RKO (cell line): ENCODE measurements at places on chromosomes 6 and 20.

DNA sequence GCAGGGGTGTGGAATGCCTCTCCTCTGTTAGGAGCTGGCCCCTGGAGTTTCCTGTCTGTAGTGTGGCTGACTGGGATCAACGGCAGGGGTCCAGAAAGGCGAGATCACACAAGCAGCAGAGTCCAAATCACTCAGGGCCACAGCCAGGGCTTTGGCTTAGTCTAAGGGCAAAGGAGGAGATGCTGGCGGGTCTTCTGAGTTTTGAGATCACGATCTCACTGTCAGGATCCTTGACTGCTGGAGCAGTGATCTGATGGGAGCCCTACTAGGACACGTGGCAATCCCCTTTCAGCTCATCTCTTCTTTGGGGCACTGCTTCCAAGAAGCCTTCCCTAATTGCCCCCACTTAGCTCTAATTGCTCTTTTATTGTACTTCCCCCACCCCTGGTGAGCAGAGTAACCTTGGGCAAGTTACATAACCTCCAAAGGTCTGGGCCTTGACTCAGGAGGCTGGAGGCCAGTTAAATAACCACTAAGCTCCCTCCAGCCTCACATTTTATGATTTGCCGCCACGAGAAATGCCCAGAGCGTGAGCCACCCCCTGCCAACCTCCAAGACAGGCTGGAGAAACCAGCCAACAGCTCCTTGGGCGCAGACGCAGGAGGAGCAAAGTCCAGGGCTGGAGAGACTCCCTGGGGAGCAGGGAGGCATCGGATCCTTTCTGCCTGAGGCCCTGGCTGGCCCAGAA is 12.0 kb downstream of the KCNK5 start:
- DNase-seq: no peak

- no peak for DNase-seq
Observed at GRCh38 chr6:34057191-34057590, 88.7 kb downstream of the GRM4 start.

- peak; percentile 63 for DNase-seq
Observed at GRCh38 chr20:49219924-49220831, 962 bp downstream of the DDX27 start.

DNA sequence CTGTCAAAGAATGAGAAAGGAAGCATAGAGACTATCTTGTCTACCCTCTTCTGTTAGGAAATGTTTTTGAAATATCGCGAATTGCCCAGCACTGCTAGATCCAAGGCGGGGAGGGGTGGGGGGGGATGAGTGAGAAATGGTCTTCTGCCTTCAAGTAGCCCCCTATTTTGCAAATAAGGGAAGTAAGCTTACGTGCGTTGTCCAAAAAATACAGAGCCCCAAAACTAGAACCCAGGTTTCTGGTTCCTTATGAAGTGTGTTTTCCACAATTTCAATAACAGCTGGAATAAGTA is 923 bp upstream of the ILRUN start:
- DNase-seq: no peak

DNA sequence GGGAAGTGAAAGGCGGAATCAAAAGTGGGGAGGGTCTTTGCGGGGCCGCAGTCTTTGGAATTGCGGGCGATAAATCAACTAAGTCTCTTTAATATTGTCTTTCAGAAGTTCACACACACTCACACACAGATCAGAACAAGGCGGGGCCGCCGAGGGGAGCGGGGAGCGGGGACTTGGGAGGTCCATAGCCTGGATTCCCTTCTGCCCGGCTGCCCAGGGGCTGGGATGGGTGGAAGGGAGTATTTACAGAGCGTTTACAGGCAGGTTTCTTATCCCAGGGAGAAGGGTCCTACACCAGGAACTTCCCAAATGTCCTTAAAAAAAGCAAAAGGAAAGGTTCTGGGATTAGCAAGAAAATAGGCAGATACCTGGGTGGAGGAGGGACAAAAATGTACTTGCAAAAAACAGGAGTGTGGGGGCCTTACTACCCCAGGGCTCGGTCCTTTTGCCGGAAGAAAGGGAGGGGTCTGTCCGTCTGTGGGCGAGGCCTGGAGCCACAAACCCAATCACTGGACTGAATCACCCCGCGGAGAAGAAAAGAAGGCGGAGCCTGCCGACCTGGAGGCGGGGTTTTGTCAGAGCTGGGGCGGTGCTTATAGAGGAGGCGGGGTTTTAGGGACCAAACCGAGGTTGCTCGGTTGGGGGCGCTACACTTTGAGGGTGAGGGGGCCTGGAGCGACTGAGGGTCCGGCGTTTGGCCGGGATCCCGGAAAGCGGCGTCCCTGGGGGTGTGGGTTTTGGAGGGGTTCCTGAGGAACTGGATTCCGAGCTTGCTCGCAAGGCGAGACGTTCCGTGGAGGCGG is 3.2 kb downstream of the PRRT1 start:
- no peak for DNase-seq

- DNase-seq: no peak
Observed at GRCh38 chr6:111737065-111737521, 131.4 kb upstream of the TRAF3IP2 start.

- DNase-seq: no peak
Observed at GRCh38 chr20:4959592-4959991, 41.7 kb downstream of the SLC23A2 start.

DNA sequence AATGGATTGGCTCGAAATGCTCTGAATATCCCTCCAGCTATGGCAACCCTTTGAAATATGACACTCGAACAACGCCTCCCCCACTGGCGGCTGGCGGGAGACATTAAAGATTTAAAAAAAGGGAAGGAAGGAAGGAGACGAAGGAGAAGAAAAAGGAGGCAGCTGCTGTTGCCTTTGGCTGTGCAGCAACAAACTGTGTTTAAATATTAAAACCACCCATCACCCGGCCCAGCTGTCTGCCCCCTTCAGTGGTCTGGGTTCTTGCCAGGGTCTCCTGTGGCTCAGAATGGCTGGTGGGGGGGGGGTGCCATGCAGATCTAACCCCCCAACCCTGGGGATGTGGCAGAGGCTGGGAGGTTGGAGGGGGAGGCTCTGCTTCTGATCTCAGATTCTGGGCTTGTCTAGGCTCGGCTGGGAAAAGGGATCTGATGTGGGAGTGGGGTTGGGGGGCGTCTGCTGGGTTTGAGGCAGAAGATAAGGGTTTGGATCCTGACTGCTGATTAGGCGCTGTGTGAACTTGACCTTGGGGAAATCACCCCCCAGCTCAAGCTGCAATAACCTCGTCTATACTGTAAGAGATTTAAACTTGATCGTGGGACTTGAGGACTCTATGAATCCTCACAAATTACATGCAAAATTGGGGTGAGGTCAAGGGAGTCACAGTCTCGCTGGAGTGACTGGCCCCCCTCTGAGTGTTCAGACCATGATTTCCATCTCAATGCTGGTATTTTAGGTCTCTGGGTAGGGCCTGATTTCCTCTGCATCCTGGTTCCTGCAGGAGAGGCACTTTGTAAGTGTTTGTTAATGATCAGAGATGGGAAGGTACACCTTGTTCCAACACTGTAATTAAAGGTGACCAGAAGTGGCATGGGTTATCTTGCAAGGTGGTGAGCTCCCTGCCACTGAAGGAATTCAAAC is 40.3 kb upstream of the BLCAP start:
- no peak for DNase-seq

DNA sequence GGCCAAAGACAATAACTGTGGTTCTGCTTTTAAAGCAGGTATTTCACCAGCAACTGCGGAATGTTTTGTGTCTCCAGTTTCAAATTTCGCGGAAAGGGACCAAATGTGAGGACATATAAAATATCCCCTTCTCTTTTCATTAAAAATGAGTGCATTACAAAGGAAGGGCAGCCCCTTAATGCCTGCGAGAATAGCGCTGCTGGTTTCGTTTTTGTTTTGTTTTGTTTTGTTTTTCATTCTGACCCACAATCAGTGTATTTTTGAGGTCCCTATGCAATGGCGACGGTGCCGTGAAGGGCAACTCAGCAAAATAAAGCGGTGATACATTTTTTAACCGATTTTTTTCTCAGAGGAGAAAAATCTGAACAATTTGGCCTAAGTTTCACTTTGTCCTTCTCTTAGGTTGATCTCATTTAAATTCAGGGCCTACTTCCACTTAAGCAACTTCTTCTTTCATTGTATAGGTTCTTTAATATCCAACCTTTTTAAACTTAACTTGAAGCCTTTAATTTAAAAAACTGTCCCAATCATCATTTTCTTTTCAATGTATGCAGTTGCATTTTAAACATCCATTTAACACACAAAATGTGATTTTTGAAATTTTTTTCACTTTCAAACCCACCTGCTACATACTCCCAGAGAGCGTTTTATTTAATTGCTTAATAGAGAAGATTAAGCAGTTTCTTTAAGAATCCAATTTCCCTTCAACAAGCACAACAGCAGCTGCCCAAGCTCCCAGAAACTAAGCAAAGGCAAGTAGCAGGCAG is 2.9 kb upstream of the HIVEP2 start:
- peak; percentile 44 for DNase-seq

GRCh38 chr6:19988555-19988954 is 151.4 kb downstream of the ID4 start:
- DNase-seq: peak; percentile 49

GRCh38 chr20:3227506-3227905 is 11.5 kb downstream of the SLC4A11 start:
- DNase-seq: no peak

- DNase-seq: peak; percentile 96
Observed at GRCh38 chr20:17969884-17970409, 1.1 kb downstream of the MGME1 start.

DNA sequence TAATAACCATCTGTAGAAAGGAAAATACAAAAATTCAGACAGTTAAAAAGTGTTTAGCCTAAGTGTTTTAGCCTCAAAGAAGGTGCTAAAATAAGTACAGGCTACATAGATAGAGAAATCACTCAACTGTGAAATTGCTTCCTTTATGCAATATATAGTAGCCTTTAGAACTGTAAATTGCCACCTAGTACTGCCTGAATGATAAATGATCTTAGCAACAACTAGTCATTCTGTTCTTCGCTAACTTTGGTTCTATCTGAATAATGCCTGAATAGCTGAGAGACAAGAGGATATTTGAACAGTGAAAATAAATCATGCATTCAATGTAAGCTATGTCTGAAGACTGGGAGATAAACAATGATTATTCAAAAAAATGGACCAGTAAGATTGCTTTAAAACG is 603.3 kb upstream of the PTCHD4 start:
- no peak for DNase-seq

DNA sequence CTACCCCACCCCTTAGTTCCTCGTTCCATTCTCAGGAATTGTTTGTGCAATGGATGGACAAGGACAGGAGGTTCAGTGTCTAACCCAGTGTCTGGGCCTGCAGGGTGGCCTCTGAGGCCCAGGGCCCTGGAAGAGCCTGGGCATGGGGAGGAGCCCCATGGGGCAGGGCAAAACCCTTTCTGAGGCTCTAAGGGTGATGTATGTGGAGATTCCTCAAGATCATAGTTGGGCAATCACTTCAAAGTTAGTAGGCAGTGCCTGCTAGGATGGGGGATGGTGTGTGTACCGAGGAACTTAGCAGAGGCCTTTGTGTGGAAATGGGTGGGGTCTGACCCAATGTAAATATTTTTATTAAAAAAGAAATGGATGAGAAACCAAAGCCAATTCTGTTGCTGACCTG is 6.7 kb upstream of the C2 start:
- DNase-seq: no peak

GRCh38 chr6:150081702-150082101 is 12.8 kb upstream of the ULBP3 start:
- DNase-seq: no peak

- DNase-seq: no peak
Observed at GRCh38 chr6:15338476-15338875, 92.6 kb downstream of the JARID2 start.

GRCh38 chr6:119865466-119866350 is 516.1 kb upstream of the MAN1A1 start:
- no peak for DNase-seq

DNA sequence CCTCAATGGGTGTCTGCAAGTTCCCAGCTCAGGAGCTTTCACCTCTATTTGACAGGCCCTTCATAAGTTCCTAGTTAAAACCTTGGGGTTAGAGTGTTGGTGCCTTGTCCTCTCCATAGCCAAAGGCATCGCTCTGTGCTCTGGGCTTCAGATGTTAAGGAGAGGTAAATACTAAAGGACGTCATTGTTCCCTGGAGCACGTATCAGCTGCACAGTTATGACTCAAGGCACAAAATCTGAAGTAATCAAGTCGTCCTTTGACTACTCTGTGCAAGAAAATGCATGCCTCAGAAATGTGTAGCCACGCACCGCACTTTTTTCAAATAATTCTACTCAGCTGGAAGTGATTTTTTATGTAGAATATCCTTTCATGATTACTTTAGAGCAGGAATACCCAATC is 240.8 kb upstream of the QKI start:
- DNase-seq: no peak
